NCI-H1436 treated with DMSO at 0.1 percent for 48 hours (cell line): ENCODE measurements at places on chromosomes 2 and 18.
A peak's percentile ranks its signal among the peaks of the same experiment; 100 is the strongest.

GRCh38 chr2:169329688-169330554 is 32.4 kb downstream of the LRP2 start:
- DNase-seq, result peak; percentile 80

GRCh38 chr2:76812156-76812555 is 710.0 kb downstream of the LRRTM4 start:
- DNase-seq, result no peak

GRCh38 chr2:36952748-36953197 is 13.6 kb downstream of the STRN start:
- no peak for DNase-seq

DNA sequence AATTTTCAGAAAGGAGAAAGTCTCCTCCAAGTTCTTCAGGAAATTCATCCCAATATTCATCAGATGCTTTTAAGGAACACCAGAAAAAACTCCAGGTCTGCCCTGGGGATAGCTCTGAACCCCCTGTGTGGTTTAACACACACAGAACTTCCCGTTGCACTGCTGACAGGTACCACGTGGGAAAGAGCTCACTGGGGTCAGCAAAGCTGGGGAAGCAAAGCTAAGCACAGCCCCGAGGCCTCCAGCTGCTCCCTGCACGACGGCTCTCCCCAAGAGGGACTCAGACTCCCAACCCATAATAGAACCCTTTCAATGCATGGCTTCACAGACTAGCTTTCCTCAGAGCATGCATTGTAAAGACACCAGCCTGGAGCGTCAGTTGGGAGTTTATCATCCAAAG is 28.0 kb downstream of the ADI1 start:
- no peak for DNase-seq

DNA sequence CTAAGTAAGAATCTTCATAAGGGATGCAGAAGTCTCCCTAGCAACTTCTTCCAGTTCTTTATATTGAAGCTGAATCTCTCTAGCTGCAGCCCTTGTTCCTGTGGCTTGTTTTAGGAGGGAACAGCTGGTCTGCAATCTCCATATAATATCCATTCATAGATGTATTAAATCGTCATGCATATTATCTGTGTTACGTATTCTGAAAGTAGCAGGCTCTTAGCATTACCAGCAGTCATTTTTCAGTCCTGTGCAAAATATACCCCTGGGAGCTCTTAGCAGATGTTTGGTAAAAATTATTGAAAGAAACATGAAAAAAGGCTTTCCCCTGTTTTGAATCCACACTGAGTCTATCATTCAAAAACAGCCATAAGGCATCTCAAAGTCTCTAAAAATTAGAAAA is 385.3 kb downstream of the IRS1 start:
- no peak for DNase-seq

GRCh38 chr18:23881778-23882177 is 132.8 kb upstream of the TTC39C start:
- DNase-seq, result peak; percentile 10

DNA sequence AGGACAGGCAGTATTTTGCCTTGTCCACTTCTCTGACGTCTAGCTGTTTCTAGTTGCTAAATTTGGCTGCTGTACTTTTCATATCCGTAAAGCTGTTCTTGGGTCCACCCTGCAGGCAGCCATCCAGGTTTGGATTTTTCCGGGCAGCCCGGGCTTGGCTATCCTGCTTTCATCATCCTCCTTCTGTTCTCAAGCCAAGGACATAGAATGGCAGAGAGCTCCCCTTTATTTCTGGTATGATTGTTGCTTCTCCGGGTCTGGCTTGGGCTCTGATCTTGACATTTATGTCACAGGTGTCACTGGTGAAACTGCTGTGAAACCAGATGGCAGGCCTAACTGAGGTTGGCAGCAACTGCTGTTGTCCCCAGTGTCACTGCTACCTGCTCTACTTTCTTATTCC is 35.5 kb downstream of the SCN2A start:
- DNase-seq, result no peak

DNA sequence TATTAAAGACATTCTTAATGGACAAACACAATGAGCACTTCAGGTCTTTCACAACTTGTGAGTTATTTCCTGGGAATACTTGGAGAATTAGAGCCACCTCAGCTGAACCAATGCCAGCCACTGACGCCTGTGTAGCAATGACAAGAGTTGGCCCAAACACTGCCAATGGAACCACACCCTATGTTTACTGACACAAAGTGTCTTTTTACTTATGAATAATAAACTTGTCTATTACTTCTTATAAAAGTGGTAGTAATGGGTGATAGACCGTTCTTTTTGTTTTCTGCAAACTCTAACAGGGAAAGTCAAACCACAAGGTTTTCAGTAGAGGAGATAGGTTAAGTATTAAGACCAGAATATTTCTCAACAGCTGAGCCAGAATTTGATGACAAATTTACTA is 12.5 kb upstream of the CHAC2 start:
- DNase-seq, result no peak

DNA sequence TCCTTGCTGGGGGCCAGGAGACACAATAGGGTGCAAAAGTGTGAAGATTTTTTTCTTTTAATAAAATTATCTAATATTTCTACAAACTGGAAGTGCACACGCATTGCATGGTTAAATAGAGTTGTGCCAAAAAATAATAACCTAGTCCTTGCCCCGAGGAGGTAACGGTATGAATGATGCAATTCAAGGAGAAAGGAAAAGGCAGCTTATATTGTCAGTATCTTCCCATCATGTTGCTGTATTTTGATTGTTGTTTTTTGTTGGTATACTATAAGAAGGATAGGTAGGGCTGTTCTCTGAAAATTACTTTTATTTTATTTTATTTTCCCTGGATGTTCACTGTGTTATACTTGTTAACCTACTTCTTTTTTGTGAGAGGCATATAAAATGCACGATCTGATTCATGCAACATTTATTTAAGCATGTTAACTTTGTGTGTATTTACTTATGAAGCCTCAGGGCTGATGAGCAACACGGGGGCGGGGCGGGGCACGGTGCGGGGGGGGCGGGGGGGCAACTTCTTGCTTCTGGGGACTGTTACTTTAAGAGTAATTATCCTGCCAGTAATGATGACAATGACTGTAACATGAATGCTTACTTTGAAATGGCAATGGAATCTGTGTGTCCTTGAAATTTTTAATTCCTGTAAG is 118.6 kb downstream of the AQP4 start:
- DNase-seq, result no peak

- DNase-seq, result no peak
Measured at GRCh38 chr2:120470041-120470965, 124.4 kb downstream of the INHBB start.

DNA sequence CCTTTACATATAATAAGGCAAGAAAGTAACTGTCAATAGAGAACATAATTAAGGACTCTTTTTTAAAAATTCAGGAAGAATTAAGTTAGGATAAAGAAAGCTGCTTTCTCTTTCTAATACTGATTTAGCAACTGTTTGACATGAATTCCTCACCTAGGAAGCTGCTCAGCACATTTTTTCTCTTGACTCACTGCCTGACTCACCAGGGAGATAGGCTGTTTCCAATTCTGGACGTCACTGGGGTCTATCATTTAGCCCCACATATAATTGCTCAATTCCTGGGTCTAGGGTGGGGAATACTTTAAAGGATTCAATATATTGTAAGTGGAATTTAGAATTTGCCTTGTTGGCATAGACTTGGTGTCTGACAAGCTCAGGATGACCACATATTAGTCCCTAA is 50.8 kb upstream of the UGP2 start:
- DNase-seq, result no peak

DNA sequence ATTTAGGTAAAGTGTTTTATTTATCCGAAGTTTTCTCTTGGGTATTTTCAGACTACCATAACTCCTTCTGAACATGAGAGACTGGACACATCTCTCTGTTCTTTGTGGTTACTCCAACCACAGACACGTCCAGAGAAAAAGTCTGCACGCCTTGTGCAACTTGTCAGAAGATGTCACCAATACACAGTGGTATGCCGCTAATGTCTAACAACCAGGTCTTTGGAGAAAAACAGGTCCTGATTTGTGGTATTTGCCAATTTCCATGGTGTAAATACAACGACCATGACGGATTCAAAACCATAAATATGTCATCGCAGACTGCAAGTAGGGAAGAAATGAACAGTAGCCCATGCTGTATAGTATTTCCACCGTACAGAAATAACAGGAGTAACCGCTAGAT is 620.6 kb upstream of the ID2 start:
- DNase-seq, result no peak
